Cortex of kidney (tissue), 1 donor: ENCODE measurements at places on chromosomes 5 and 9.

GRCh38 chr5:152632360-152632759 is 227.3 kb upstream of the NMUR2 start:
- no peak for DNase-seq

- DNase-seq = no peak
Measured at GRCh38 chr5:133890314-133890713, 78.1 kb downstream of the C5orf15 start.

GRCh38 chr9:38384990-38385848 is 7.3 kb upstream of the ALDH1B1 start:
- no peak for DNase-seq

DNA sequence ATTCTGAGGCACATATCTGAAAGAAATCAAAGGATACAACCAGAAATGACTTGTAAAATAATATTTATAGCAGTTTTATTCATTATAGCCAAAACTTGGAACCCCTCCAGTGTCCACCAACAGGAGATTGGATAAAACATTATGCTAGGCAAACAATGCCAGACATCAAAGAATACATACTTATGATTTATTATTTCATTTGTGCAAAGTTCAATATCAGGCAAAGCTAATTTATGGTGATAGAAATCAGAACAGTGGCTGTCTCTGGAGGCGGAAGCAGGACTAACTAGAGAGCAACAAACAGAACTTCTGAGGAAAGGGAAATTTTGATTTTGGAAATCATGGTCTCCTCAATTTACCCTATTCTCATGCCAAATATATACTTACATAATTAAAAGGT is 193.1 kb downstream of the ICE1 start:
- no peak for DNase-seq

- DNase-seq = no peak
Measured at GRCh38 chr9:123395276-123395688, 39.3 kb downstream of the CRB2 start.

DNA sequence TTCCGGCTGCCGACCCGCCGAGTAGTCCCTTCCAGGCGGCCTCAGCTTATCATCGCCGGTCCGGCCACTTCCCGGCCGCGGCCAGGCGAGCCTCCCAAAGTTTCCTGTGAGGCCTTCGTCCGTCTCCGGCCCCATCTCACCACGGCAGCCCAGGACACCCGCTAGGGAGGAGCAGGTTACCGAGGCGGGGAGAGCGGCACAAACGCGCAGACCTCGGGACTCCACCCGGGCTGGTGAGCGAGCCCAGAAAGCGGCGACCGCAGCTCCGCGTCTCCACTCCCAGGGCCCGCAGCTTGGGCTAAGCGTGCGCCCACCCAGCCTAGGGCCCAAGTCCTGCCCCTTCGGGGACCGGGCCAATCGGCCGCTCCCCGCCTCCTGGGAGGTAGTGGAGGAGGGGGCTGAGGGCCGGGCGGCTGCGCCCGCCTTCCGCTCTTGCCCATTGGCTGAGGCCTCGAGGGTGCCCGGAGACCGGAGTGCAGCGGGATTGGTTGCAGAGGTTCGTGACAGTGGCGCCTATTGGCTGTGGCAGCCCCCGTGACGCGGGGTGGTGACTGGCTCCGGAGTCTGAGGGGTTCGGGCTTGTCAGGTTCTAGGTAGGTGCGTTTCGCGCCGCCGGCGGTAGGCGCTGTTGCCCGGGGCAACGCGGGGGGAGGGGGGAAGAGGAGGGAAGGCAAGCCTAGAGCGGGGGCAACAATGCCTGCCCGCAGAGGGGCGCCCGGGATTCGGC is 867 bp downstream of the FER start:
- peak; percentile 91 for DNase-seq

DNA sequence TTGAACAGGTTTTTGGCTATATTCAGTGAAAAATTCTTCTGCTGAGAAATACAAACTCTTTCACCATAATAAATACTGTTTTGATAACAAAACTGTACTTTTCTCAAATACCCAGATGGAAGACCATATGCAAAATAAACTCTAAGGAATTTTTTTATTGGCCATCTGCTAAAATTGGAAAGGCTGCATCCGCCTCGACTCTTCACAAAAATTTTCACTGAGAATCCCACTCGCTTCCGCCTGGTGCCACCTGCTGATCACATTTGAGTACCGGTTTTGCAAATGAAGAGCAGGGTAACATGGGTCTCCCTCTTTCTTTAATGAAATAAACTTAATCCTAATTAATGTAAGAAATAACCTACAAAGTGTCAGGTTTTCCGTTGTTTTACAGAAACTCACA is 76.4 kb downstream of the TTLL11 start:
- no peak for DNase-seq

DNA sequence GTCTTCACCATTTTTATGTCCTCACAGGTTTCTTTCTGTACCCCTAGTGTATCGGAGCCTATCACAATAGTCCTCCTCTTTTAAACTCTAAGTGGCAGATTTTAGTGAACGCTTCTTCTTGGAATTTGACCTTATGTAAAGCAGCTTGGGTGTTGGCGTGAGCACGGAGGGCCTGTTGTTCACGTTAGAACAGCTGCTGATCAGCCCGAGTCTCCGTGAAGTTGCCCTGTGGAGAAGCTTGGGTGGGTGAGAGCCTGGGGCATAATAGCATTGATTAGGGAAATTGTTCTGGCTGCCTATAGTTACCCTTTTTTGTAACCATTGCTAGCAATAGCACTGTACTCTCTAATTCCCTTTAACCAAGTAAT is 167.0 kb upstream of the OTULINL start:
- no peak for DNase-seq

DNA sequence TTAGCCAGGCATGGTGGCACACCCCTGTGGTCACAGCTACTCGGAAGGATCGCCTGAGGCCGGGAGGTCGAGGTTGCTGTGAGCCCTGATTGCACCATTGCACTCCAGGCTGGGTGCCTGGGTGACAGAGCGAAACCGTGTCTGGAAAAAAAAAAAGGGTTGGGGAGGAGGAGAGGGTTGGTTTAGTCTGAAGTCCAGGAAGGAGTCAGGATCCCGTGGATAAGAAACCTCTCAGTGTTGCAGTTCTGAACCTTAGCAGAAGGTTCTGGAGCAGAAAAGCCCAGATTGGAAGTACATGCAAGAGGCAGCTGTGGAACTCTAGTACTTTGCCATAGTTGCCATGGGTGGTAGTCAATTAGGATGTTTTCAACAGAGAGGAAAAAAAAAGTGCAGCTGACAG is 125.2 kb upstream of the CPEB4 start:
- no peak for DNase-seq
